HFFc6 (cell line): ENCODE measurements at places on chromosomes 6 and 20. TPM values are rescaled to one million over a fixed set of nuclear protein-coding genes. Genes with fewer than 3 reads are reported as not detected.
A peak's percentile ranks its signal among the peaks of the same experiment; 100 is the strongest.

Gene LSM2
- total RNA-seq: 34.0 to 48.5 TPM (median 44.8 TPM) in 3 replicates

DNA sequence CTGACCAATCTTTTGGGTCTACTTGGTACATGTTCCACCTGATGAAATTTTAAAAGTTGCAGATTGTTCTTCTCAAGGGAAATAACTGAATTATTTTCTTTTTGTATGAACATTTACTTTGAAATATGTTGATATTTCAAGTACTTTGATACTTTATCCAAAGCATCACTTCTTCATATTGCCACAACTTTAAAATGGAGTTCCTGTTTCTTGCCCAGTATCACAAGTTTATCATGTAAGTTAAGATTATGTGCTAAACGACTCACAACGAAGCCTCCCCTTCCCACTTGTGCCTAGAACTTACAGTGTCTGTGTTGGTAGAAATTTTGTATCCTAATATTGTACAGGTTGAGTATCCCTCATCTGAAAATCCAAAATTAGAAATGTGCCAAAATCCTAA, 108.4 kb downstream of the ARID1B start:
- DNase-seq: no peak

Gene CASS4
- total RNA-seq: 0.36 to 0.56 TPM (median 0.51 TPM) in 3 replicates

- DNase-seq: peak; percentile 26
Measured at GRCh38 chr6:48628316-48628715, 517.3 kb upstream of the PTCHD4 start.

Gene MED20
- 26.3 and 27.7 TPM in 2 replicates for total RNA-seq

Gene SERPINB1
- total RNA-seq: 24.0 to 39.2 TPM (median 28.4 TPM) in 3 replicates

GRCh38 chr20:2729791-2730190, 37.2 kb downstream of the EBF4 start:
- peak; percentile 15 for DNase-seq

DNA sequence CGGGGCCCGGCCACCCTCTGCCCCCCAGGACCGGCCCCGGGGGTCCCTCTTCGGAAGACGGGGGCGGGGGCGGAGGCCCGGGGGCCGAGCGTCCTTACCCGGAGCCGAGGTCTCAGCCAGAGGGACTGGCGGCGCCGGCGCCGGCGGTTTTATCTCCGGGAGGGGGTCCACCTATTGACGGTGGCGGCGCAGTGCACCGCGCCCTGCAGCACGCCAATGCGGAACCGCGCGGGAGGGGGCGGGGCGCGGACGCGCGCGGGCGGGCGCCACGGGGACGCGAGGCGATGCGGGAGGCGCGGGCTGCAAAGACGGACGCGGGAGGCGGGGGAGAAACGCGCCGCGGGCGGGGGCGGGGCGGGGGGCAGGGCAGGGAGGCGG, at the start of gene EEF1A2:
Gene EEF1A2, minus strand, starts transcription at position 124 of the 378 bp plus-strand sequence. CDS start 1,320 bp downstream, outside the sequence.
- no peak for DNase-seq

- DNase-seq: peak; percentile 77
Measured at GRCh38 chr20:50788045-50788991, 6.5 kb upstream of the BCAS4 start.

DNA sequence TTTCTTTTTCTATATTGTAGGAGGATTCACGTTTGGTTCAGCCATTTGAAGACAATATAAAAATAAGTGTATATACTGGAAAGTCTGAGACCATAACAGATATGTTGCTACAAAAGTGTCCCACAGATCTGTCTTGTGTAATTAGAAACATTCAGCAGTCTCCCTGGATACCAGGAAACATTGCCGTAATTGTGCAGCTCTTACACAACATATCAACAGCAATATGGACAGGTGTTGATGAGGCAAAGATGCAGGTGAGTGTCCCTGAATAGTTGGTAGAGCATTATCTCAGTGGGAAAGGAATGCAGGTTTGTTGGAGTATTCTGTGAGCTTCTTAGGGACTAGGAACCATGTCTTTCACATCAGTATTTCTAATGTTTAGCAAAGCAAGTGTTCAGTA, 18.3 kb upstream of the ADGRF4 start:
- DNase-seq: no peak

DNA sequence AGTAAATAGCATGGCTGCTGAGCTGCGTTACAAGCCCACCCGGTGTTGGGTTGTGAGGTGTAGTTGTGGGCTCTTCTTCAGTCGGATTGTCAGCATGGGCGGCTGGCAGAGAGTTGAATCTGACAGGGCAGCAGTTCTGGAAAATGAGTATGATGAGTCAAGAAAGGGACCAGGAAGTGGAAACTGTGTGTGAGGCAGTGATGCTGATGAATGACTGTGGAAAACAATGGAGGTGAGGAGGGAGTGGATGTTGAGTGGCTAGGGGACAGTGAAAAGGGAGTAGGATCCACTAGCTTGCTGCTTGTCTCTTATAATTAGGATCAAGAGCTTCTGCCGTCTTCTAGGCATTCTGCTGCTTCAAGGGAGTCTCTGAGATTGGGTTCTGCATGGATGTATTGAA, 154.3 kb downstream of the ESR1 start:
- no peak for DNase-seq

GRCh38 chr6:169229615-169230321, 23.9 kb downstream of the THBS2 start:
- DNase-seq: no peak

GRCh38 chr20:62508641-62509051, 32.9 kb upstream of the GATA5 start:
- no peak for DNase-seq

DNA sequence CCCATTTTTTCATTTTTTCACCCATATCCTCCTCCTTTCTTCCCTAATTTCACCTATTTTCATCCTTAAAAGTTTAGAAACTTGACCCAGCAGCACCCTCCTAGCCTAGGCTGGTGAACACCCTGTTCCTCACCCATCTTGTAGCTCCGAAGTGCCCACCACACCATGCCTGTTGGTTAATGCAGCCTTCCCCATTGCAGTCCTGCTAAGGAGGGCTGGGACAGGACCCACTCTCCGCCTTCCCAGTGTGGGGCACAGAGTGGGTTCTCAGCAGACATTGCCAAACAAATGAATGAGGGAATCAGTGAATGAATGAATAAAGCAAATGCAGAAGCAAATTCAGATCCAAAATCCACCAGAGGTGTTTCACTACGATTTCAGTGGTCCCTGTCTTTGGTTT, 45.7 kb downstream of the CTCFL start:
- DNase-seq: no peak

Gene OTOR
- not detected in 3 replicates for total RNA-seq

Gene GSTA3
- total RNA-seq: not detected in 2 replicates

DNA sequence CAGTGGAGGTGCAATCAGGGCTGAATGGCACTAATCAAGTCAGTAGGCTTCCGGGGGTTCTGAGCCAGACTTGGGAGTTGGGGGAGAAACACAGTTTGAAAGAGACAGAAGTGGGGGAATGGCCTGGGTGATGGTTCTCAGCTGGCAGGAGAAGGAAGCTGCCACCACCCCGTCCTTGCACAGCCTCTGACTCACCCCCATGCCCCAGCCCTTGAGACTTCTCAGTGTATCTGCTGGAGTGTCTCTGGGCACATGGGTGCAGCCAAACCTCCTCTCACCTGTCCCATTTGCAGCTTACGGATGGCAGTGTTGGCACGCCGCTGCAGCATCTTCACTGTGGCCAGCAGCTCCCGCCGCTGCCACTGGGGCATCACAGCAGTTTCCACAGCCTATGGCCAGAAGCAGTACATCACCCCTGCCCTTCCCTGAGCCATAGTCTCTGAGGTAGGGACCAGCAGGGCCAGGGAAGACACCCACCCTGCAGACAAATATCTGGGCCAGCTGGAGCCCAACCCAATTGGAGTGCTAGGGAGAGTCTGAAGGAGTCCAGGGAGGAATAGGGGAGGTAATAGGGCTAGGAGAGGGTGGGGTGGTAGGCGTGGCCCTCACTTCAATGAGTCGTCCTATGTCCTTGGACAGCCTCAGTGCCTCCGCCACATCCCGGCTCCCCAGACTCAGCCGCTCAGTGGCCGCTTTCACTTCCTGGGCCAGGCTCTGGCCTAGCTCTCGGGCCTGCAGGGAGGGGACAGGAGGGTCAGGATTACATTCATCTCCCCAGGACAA, 11.2 kb downstream of the AARS2 start:
- DNase-seq: no peak

Gene SYCP2L
- not detected in 3 replicates for total RNA-seq

Gene METTL24
- total RNA-seq: not detected in 3 replicates

DNA sequence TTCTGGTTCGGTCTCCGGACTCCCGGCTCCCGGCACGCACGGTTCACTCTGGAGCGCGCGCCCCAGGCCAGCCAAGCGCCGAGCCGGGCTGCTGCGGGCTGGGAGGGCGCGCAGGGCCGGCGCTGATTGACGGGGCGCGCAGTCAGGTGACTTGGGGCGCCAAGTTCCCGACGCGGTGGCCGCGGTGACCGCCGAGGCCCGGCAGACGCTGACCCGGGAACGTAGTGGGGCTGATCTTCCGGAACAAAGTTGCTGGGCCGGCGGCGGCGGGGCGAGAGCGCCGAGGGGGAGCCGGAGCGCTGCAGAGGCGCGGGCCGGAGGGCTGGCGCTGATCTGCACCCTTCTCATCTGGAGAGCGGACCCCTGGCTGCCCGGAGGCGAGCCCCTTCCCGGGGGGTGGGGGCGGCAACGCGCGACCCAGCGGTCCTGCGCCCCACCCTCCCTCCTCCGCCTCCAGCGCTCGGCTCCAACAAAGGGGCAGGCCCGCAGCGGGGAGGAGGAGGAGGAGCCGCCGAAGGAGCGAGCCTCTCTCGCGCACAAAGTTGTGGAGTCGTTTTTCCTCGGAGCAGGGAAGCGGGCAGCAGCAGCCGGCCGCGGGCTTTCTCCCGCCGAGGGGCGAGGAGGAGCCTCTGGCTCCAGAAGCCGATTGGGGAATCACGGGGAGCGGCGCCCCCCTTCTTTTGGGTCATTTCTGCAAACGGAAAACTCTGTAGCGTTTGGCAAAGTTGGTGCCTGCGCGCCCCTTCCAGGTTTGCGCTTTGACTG, at the start of gene UTRN:
Gene UTRN, plus strand, starts transcription at position 553 of the 765 bp plus-strand sequence. CDS start 6,494 bp downstream, outside the sequence.
- peak; percentile 86 for DNase-seq

- DNase-seq: no peak
Measured at GRCh38 chr6:151139524-151139923, 100.2 kb upstream of the AKAP12 start.

Gene TGM2
- total RNA-seq: 111 and 273 TPM in 2 replicates

Gene KHDC1L
- total RNA-seq: not detected in 3 replicates

DNA sequence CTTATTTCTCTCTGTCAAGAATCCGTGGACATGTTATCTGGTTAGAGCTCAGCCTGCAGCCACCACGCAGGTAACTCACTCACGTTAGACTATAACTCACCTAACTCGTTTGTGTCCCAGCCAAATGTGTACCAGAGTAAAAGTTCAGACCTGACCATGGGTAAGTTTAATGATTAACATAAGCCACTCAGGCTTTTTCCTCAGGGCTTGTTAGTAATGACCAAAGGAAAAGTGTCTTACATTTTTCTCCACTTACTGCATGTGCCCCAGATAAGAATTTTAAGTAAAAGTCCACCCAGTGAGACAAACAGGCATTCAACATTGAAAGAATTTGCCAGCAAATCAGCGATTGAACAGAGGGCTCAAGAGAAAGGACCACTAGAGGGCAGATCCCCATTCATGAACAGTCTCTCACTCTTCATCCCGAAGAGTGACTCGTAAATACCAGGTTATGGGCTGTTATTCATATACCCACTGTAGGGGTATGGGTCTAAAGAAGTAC, at the start of gene PKHD1:
Gene PKHD1, minus strand, starts transcription at position 116 of the 502 bp plus-strand sequence. CDS start 2,680 bp downstream, outside the sequence.
- DNase-seq: no peak

Gene GPX5
- not detected in 2 replicates for total RNA-seq

- DNase-seq: peak; percentile 15
Measured at GRCh38 chr20:8305449-8305978, 173.4 kb downstream of the PLCB1 start.

GRCh38 chr20:21901470-21902275, 196.2 kb downstream of the PAX1 start:
- no peak for DNase-seq

DNA sequence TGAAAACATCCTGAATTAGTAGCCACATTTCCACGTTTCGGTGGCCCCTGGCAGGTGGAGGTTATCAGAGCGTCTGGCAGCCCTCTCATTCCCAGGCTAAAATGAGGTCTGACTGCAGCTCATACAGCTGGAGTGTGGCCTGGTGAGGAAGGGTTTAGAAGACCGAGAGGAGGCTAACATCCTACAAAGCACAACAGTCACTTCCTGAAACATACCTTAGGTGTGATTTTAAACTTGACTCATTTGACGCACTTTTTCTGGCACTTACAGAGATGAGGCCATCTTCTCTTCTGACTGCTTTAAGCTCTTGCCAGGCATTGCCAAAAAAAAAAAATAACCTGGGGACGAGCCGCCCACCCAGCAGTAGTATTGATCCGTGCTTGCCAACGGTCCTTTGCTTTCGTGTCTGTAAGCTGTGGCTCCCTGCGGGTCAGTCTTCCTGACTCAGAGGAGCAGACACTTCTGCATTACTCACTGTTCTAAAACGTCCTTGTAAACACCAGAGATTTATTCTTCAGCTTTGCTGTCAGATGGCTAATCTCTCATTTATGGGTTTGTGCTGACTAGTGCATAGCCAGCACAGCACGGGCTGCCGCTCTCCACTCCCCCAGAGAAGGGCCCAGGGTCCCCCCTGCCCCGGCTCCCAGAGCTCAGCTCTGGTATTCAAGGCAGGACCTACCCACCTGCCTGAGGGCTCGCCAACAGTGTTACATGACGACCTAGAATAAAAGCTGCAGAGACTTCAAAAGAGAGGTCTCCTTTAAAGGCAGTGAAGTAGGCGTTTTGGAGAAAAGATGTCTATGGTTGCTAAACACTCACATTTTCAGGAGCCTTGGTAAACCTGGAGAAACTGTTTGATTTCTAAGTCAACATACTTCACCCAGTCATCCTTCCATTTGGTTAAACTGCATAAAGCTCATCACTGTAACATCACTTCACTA, 78.5 kb upstream of the FRMD1 start:
- peak; percentile 72 for DNase-seq

- no peak for DNase-seq
Measured at GRCh38 chr20:51085769-51086168, 62.9 kb upstream of the KCNG1 start.

GRCh38 chr20:31927627-31928159, 24.2 kb downstream of the PDRG1 start:
- no peak for DNase-seq

GRCh38 chr6:21375151-21376116, 218.1 kb upstream of the SOX4 start:
- DNase-seq: no peak

Gene DTNBP1
- 13.0 to 14.1 TPM (median 13.5 TPM) in 3 replicates for total RNA-seq

Gene SALL4
- total RNA-seq: 0.40 and 0.63 TPM in 2 replicates

DNA sequence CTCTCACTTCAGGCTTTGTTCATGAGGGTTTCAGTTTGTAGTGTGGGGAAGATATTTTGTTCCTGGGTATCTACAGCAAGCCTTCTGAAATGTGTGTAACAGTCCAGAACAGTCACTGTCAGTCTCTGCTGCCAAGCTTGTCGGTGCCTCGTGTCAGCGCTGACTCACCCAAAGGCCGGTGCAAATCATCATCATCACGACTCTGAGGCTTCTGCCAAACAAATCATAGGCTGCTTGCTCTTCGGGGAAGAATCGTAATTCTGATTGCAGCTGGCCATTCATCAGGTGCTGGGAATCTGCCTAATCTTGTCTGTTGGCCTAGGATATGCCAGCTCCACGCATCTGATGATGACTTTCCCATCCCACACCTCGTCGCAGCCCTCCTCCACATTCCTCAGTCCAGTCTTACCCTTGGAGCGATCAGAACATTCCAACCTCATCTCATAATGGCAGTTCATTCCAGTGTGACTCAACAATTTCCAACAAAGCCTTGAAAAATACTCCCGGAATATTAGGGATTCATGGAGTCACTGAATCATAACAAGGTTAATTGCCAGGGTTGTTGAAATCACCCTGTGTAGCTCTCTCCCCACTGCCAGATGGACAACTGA, 40.9 kb downstream of the ALDH8A1 start:
- peak; percentile 97 for DNase-seq
